ENCODE measurements at places on chromosomes 7 and 10.

DNA sequence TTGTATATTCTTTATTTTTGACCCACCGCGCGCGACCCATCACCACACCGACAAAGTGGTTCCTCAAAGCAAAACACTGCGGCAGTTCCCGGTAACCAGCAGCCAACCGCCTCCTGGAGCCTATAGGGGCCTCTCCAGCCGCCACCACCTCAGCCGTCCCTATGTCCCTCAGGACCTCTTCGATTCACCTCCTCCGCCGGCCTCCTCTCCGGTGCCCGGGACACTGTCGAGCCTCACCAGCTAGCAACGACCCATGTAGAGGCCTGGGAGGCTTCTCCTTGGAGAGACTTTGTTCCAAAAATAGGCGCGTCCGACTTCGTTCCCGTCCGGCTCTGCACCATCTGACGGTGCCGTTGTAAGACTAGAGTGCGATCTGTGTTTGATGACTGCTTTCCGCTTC lies 158.8 kb downstream of the HGF start:
- peak; percentile 35 for DNase-seq

- no peak for DNase-seq
Observed at GRCh38 chr10:101284101-101284743, 55.0 kb upstream of the LBX1 start.

GRCh38 chr10:77030974-77031373 lies 606.6 kb downstream of the KCNMA1 start:
- DNase-seq = no peak

DNA sequence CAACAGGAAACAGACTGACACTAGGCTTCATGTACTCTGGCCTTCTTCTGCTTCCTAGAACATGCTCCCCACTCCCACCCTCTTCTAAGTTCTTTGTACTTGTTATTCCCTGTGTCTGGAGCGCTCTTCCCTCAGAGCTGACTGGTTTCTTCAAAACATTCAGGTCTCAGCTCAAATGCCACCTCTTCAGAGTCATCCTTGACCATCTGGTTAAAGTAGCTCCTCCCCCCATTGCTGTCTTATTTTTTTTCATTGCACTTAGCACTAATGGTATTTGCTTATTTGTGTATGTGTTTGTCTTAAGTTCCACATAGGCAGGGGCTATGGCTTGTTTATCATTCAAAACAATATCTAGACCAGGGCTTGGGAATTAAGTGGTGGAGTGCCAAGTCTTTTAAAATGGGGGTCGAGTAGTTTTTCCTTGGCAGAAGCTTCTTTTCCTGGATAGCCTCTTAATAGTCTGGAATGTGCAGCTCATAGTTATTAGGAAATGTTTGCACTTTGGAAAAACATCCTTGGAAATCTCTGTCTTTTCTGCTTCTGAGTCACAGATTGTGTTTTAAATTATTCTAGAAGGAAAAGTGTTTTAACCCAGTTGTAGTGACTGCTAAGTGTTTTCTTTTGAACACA lies 60.0 kb downstream of the RALA start:
- no peak for DNase-seq

DNA sequence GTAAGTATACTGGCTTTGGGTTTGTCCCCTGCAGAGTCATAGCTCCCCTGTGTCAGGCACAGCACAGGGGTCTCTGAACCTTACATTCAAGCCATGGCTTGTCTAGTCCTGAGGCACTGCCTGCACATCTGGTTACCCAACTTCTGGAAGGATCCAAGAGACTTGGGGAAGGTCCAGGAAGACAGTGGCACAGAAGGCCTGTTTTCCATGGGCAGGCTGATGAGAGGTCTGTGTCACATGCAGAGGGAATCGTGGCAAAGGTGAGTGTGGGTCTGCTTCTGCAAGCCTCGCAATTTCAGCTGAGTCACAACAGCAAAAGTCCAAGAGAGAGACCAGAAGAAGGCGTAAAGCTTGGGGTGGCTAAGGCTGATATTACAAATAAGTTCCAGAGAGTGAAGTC lies 28.4 kb upstream of the BMPR1A start:
- DNase-seq = no peak

DNA sequence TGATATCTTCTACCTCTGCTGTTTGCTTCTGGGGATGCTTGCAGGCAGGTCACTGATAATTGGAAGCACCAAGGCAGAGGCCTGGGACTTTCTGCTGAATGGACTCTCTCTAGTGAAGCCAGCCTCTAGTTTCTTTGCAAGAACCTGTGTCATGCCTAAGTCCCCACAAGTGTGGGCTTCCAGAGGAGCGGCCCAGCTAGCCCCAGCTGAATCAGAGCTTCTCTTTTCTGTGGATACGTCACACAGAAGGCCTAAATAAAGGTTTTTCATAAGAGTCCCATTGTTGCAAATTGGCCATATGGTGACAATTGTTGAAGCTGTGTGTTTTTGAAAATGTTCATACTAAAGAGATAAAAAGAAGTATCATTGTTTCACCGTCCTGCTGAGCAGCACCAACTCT lies 6.8 kb upstream of the OPALIN start:
- DNase-seq = no peak

DNA sequence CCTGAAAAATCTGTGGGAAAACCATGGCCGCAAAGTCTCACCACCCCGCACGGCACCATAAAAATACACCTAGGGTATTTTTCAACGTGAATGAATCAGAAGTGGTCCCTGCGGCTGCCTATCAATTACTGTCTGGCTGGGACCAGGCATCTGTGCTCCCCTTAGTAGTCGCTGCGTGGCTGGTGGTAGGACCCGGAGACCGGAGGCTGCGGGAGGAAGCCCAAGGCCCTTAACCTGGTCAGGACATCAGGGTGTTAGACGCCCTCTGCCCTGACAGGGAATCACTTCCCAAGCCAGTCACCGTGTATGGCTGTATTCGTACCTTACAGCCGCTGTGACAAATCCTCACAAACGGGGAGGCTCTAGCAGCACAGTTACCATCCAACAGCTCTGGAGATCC lies 141.5 kb upstream of the PPP2R2D start:
- no peak for DNase-seq

GRCh38 chr7:128259131-128260061 lies 18.3 kb downstream of the LEP start:
- DNase-seq = no peak

DNA sequence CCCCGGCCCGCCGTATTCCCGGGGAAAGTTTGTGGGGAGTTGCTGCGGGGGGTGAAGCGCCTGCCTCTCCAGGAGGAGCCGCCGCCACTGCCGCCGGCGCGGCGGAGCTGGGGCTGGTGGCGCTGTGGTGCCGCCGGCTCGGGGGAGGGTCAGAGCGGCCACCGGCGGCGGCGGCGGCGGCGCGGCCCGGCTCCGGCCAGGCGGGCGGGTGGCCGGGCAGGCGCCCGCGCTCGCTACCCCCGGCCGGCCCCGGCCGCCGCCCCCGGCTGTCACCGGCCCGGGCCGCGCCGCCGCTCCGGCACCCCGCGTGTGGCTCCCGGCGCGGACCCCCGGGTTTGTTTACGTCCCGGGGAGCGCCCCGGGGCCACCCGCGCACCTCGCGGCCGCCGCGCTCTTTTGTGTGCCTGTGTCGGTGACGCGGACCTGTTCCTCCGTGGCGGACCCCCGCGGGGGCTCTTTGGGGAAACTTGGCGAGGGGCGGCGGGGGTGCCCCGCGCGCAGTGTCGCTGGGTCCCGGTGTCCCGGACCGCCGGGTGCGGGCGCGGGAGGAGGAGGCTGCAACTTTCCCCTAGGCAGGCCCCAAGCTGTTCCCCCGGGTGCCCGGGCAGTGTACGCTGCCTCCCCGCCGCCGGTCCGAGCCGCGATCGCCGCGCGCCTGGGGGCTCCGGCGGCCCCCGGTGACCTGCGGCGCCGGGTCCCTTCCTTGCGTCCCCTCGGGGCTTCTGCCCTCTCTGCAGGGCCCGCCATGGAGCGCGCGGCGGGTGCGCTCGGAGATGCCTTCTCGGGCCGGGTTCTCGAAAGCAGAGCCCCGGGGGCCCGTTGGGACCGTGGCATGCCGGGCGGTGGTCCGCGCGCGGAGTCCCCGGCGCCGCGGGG lies 593 bp upstream of the CUX1 start:
- peak; percentile 81 for DNase-seq

DNA sequence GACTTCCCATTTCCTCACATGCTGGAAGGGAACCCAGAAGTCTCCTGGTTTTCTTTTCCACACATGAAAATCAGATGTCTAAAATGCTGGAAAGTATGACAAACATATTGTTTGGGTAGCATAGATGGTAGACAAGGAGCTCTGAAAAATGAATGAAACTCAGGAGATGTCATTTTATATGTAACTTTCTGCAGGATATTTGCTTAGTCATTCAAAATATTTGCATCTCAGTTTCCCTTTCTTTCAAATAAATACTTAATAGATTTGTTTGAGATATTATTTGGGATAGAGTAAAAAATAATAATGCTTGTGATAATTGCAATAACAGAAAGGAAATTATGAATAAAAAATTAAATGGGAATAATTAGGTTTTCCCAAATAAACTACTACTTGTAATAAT lies 298.9 kb upstream of the ADARB2 start:
- DNase-seq = no peak

DNA sequence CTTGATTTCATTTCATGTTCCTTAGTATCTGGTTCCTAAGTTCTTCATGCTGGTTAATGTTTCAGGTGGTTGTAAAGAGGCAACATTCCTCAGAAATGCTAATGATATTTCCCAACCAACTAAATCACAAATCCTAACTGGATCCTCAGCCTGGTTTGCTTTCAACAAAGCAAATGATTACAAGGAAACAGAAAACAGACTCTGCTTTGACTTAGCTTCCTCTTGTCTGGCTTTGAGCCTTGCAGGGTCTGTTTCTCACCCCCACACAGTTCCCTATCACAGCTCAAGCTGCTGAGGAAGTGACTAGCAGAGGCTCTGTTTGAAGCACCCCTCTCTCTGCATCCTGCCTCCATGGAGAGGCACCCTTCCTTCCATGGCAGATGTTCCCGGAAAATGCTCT lies 130.2 kb upstream of the CTTNBP2 start:
- DNase-seq = no peak

- peak; percentile 81 for DNase-seq
Observed at GRCh38 chr10:104328896-104329710, 9.2 kb downstream of the ITPRIP start.

- DNase-seq = no peak
Observed at GRCh38 chr10:44581996-44582395, 197.1 kb upstream of the CXCL12 start.

DNA sequence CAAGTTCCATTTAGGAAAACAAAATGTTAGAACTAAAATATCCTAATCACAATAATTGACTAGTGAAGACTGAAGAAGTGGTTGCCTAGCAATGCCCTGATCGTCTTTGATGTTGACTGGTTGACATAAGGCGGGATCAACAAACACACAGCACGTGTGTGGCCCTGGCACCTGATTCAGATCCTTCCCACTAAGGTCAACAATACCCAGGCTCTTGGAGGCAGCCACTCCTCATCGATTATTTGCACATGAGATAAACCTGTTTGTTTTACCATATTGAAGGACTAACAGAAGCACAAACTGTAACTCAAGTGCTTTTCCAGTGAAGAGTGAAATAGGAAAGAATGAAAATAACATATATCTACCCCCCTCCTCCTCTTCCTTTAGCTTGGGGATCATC lies 15.6 kb downstream of the FANK1 start:
- no peak for DNase-seq

DNA sequence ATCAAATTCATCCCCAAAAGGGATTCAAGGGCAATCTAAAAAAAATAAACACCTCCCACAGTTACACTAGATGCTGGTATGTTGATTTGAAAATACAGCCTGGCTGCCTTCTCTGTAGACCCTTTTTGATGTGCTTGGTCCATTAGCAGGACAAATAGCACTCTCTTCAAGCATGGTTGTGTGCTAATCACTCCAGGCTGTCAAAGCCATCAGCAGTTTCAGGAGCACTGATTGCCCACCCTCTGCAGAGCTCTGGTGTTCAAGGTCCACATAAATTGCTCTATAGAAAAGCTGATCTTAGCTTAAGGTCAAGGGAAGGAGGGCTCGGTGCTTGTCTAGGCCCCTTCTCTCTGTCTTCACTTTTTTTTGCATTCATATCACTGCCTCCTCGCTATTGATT lies 35.4 kb downstream of the PRR15 start:
- no peak for DNase-seq

DNA sequence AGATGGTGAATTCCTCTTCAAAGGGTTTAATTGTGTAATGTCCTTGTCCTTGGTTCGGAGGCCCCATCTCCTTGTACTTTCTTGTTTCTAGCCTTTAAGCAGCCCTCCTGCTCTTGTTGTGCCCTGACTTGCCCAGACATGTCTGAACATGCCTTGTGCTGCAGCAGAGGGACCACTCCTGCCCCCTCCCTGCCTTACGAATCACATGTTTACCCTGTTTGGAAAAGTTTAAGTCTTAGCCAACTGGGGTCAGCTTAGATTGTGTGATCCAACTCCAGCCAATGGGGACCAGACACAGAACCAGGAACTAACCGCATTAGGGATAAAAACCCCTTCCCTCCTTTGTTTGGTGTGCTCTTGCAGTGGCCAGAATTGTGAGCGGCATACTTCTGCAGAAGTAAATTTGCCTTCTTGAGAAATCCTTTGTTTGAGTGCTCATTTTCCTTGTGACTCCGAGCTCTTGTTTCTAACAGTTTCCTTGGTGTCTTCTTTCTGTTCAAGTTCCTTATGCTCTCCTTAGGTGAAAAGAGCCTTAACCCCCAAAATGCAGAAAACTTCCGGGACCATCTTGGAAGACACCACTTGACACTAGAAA lies 29.4 kb downstream of the CLRN3 start:
- no peak for DNase-seq

Measured in psoas muscle (tissue), 8 donors.